ENCODE measurements at places on chromosomes 3 and 15.

DNA sequence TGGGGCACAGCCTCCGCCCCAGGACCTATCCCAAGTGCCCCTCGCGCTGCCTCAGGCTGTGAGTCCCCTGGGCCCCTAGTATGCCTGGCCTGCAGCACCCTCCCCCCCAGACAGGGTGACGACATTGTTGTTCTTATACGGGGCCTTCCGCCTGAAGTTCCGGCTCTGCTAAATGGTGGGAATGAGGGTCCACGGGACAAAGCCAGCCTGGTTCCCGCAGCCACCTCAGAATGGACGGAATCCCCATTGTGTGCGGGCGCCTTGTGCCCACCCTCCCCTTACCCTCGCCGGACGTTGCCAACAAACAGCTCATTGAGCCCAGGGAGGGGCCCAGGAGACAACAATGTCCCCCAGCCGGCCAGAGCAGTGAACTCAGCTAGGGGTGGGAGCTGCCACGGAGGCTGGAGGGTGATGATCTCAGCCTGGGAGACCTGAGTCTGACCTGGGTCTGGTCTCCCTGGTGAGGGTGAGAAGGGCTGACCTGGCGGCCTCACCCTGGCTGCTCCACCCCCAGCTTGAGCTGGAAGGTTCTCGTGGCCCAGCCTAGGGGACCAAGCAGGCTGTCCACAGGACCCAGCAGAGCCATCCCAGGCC, 10.2 kb upstream of the DLL4 start:
- no peaks in the 10 kb centered on the region for H3K36me3 ChIP-seq
- no peak for DNase-seq
- H3K27ac ChIP-seq: no peak overlapping the region

DNA sequence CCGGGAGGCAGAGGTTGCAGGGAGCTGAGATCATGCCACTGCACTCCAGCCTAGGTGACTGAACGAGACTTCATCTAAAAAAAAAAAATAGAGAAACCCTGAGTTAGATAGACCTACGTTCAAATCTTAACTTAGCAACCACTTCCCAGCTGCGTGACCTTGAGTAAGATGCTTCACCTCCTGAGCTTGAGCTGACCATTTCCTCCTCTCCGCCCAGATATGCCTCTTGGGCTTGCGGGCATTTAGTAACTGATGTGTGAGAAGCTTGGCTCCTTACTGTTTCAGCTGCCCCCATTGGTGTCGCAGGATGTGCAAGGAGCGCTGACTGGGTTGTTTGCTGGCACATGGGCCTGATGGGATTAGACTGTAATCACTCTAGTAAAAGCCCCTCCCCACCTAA, 26.9 kb upstream of the ATG7 start:
- no peak overlapping the region for H3K27ac ChIP-seq
- no peaks in the 10 kb centered on the region for H3K36me3 ChIP-seq
- H3K4me1 ChIP-seq: no peaks in the 10 kb centered on the region

GRCh38 chr3:68004091-68004490, 349.7 kb upstream of the SUCLG2 start:
- peaks cover 22% of the 10 kb centered on the region for H3K27me3 ChIP-seq
- peaks cover 28% of the 10 kb centered on the region for H3K4me1 ChIP-seq
- no peak overlapping the region for H3K27ac ChIP-seq
- H3K36me3 ChIP-seq: peaks cover 9% of the 10 kb centered on the region
- DNase-seq: no peak
- peak overlapping the region; percentile 56 for H3K4me3 ChIP-seq

GRCh38 chr3:12132881-12133280, 25.8 kb downstream of the TIMP4 start:
- no peak overlapping the region for H3K4me3 ChIP-seq
- H3K4me1 ChIP-seq: peaks cover 7% of the 10 kb centered on the region
- no peak for DNase-seq
- H3K36me3 ChIP-seq: no peaks in the 10 kb centered on the region
- H3K27me3 ChIP-seq: peaks cover 25% of the 10 kb centered on the region
- H3K27ac ChIP-seq: no peak overlapping the region

GRCh38 chr3:10523561-10523960, 18.2 kb upstream of the ATP2B2 start:
- peaks cover 70% of the 10 kb centered on the region for H3K27me3 ChIP-seq
- H3K4me1 ChIP-seq: peaks cover 13% of the 10 kb centered on the region
- no peak for DNase-seq
- H3K4me3 ChIP-seq: no peak overlapping the region
- H3K36me3 ChIP-seq: no peaks in the 10 kb centered on the region
- no peak overlapping the region for H3K27ac ChIP-seq

DNA sequence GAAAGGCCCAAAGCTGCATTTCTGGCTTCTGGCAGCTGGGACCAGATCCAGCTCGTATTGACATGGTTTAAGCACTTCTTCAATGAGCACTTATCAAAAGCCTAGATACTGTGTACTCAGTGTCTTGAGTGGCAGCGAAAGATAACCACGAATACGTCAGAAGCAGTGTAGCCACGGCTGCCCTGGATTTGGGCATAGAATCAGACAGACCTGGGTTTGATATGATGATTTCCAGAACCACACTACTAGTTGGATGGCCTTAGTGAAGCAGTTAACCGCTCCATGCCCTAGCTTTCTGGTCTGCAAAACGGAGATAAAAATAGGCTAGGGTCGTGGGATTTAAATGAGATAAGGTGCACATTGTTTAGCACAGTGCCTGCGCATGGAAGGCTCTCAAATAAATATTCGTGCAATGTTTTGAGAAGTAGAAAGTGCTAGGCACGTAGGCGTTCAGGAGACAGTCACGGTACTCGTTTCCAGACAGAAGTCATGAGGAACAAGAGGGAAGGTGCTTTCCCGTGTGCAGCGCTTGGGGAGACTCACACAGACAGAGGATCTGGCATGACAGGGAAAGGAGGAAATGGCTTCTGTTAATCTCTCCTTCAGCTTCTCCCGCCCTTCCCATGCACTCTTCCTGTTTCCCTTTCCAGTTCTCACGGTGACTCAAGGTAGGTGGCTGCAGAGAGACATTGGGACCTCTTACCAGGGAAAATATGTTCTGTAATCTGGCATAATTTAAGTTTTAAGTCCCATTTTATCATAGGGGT, 70.3 kb downstream of the CCNL1 start:
- H3K27ac ChIP-seq: peak overlapping the region; percentile 36
- H3K27me3 ChIP-seq: peaks cover 4% of the 10 kb centered on the region
- DNase-seq: no peak
- H3K4me1 ChIP-seq: peaks cover 62% of the 10 kb centered on the region
- no peaks in the 10 kb centered on the region for H3K36me3 ChIP-seq
- H3K4me3 ChIP-seq: peak overlapping the region; percentile 84

- no peak overlapping the region for H3K27ac ChIP-seq
- no peak for DNase-seq
- H3K27me3 ChIP-seq: peaks cover 4% of the 10 kb centered on the region
- H3K4me3 ChIP-seq: no peak overlapping the region
Measured at GRCh38 chr3:65810302-65810701, 228.4 kb downstream of the MAGI1 start.

- no peak for DNase-seq
- H3K27me3 ChIP-seq: peaks cover 3% of the 10 kb centered on the region
- no peak overlapping the region for H3K27ac ChIP-seq
- H3K4me3 ChIP-seq: no peak overlapping the region
- no peaks in the 10 kb centered on the region for H3K36me3 ChIP-seq
Measured at GRCh38 chr3:77370413-77370812, 330.5 kb downstream of the ROBO2 start.

Measured in nephron progenitor cell (in vitro differentiated cells).